ENCODE measurements at places on chromosomes 16 and 17. TPM values are rescaled to one million over a fixed set of nuclear protein-coding genes. Genes with fewer than 3 reads are reported as not detected.
A peak's percentile ranks its signal among the peaks of the same experiment; 100 is the strongest.

Gene KRT15
- total RNA-seq = not detected

Gene DDX52
- 19.4 TPM for total RNA-seq

Gene SYCE1L
- total RNA-seq = 1.3 TPM

Gene TPSB2
- 22.1 TPM for total RNA-seq

Gene PER1
- 316 TPM for total RNA-seq

Gene OR1E1
- not detected for total RNA-seq

DNA sequence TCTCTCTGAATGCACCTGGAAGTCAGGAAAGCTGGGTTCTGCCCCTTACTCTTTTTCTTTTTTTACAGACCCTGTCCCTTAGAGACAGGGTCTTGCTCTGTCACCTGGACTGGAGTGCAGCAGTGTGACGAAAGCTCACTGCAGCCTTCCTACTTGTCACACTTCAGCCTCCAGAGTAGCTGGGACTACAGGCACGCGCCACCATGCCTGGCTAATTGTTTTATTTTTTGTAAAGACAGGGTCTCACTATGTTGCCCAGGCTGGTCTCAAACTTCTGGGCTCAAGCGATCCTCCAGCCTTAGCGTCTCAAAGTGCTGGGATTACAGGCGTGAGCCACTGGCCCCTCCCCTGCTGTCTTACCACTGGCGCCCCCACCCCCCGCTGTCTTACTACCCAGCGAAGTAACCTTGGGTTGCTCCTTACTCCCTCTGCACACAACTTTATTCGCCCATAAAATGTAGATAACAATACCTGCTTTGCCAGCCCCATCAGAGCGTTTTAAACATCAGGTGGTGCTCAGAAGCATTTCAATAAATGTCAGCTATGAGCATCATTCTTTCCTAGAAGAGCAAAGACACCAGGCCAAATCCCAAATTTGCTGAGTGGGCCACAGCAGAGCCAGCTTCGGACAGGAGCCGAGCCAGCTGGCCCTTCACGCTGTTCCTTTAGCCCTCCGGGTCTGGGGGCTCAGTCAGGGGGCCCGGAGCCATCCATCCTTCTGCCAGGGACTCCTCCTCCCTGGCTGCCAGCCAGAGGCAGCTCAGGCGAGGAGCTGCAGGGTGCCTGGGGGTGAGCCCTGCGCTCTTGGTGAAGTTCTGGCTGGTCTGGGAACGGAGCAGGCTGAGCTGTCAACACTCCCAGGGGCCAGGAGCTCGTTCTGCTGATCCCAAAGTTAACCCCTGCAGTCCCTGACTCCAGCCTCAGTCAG is 24.4 kb downstream of the SRL start:
- no peak for DNase-seq

DNA sequence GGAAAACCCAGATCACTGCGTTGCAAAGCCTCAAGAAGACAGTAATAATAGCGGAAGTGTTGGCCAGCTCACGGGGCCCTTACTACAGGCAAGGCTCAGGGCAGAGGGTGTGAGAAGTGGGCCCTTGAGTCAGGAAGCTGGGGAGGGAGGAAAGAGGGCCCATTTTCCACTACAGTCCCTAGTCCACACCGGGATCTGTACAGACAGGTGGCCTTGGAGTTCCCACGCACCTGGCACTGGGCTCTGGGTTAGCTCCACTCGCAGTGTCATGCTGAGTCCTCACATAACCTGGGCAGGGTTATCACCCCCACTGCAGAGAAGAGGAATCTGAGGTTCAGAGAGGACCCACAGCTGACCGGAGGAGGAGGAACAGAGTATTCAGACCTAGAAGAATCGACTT is 16.8 kb upstream of the MTSS2 start:
- no peak for DNase-seq

- DNase-seq = no peak
These were observed 618 bp downstream of the TRIM47 start for GRCh38 chr17:75877752-75878173.

DNA sequence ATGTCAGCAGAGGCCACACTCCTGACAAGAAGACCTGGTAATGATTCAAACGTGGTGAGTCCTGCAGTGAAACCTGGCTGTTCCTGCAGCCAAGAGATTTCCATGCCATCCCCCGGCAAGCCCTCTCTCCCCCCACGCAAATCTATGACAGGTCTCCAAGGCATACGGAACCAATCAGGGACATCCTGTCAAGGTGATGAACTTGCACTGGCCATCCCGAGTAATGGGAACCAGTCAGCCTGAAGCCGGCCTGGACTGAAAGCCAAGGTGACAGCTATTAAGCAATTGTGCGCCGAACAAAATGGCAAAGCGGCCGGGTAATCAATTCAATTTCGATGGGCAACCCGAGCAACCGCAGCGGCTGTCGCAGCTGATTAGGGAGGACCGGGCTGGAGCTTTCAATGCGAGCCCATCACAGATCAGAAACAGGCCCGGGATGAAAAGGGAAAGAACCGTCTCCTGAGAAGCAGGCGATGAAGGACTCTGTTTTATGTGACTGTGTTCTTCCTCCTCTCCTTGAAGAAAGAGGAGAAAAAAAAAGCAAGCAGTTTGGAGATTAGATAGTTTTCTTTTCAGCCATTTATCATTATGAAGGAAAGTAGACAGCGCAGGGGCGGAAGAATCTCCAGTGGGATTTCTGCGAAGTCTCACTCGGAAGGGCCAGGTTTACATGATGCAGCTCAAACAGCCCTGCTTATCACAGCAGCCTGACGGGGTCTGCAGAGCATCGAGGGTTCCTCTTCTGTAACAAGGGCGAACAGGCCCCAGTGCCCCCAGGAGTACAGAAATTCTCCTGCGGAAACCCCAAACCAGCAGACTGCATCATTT is 35.2 kb downstream of the TBX4 start:
- no peak for DNase-seq

- no peak for DNase-seq
These were observed at the start of gene WFIKKN1 for GRCh38 chr16:630815-631405. Gene WFIKKN1, plus strand, starts transcription at chr16:630985. Its CDS starts 269 bp downstream, at chr16:631254.

GRCh38 chr17:16343569-16343968 is 9.7 kb downstream of the CENPV start:
- DNase-seq = no peak

GRCh38 chr16:55294931-55295342 is 29.1 kb upstream of the IRX6 start:
- no peak for DNase-seq

DNA sequence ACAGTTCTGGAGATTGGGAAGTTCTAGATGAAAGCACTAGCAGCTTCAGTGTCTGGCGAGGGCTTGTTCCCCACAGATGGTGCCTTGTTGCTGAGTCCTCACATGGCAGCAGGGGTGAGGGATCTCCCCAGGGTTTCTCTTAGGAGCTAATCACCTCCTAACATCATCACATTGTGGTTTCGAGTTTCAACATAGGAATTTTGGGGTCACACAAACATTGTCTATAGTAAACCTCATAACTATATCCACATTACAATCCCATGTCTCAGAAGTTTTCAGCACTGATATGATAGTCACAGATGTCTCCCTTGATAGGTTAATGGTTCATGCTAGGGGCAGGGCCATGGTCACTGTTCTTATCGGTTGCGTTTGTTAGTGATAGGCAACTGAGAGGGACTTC is 13.8 kb downstream of the CLUAP1 start:
- DNase-seq = peak; percentile 11
